ENCODE measurements at places on chromosomes 7 and 10.

GRCh38 chr10:100793055-100793454 is 47.7 kb downstream of the PAX2 start:
- DNase-seq = no peak

GRCh38 chr10:95964756-95965155 is 57.0 kb downstream of the CC2D2B start:
- no peak for DNase-seq

DNA sequence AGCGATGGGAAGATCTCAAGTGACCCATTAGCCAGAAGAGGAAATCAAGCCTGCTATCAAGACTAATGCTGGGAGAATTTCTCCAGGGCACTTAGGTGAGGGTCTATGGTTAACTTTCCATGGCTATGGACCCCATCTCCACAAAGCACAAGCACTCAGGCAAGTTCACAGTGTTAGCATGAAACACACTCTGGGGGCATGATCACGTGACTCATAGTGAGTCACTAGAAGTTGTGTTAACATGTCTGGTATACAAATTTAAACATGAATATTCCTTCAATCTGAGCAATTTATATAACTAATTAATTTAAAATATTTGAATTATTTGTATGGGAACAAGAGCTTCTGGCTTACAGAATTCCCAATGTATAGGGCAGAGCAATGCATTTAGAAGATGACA is 131.8 kb downstream of the FAM204A start:
- DNase-seq = no peak

- DNase-seq = no peak
Measured at GRCh38 chr10:133307776-133308420, 774 bp downstream of the TUBGCP2 start.

DNA sequence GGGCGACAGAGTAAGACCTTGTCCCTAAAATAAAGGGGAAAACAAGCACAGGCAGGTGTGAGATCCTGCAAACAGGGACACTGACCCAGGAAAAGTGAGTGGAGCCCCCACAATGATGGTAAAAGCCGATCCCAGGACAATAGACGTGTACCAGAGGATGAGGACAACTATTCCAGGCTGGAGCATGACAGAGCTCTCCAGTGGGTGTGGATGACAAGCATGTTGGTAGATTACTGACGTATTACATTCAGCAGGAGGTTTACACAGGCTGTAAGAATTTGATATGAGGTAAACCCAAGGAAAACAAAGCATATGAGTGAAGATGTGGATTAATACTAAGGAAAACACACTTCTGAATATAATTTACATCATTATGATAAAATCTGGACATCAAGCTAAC is 27.8 kb upstream of the SMURF1 start:
- no peak for DNase-seq

DNA sequence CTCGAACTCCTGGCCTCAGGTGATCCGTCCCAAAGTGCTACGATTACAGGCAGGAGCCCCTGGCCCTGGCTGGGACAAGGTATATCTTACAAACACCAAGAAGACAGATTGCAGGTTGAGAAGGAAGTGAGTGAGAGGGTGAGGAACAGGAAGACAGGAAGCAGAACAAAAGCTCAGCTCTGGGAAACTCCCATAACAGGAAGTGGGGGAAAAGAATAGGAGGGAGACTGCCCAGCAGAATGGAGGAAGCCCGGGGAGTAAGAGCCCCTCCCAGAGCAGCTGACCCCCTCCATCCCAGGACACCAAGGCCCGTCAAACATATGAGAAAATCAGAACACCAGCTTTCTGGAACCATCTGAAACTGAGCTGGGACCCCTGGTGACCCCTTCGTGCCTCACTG is 2.9 kb downstream of the TECPR1 start:
- no peak for DNase-seq

Data from 8988T (cell line).